ENCODE measurements at places on chromosomes 7 and 10.

- DNase-seq = no peak
Observed at GRCh38 chr10:13268841-13269240, 31.0 kb downstream of the PHYH start.

DNA sequence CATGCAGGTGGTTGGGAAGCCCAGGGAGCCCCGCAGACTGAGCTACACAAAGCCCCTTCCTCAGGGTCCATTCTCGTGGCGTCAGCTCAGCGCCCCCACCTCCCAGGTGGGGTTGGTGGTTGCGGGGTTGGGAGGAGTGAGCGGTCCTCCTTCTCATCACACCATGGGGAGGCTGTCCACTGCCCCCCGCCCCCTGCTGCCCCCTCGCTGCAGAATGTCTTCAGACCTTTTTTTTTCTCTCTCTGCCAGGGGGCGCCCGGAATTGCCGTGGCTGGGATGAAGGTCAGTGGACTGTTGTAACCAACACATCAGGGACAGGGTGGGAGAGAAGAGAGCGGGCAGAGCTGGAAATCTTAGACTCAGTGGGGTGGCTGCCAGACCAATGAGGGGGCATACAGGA is 116.3 kb downstream of the COL13A1 start:
- no peak for DNase-seq

DNA sequence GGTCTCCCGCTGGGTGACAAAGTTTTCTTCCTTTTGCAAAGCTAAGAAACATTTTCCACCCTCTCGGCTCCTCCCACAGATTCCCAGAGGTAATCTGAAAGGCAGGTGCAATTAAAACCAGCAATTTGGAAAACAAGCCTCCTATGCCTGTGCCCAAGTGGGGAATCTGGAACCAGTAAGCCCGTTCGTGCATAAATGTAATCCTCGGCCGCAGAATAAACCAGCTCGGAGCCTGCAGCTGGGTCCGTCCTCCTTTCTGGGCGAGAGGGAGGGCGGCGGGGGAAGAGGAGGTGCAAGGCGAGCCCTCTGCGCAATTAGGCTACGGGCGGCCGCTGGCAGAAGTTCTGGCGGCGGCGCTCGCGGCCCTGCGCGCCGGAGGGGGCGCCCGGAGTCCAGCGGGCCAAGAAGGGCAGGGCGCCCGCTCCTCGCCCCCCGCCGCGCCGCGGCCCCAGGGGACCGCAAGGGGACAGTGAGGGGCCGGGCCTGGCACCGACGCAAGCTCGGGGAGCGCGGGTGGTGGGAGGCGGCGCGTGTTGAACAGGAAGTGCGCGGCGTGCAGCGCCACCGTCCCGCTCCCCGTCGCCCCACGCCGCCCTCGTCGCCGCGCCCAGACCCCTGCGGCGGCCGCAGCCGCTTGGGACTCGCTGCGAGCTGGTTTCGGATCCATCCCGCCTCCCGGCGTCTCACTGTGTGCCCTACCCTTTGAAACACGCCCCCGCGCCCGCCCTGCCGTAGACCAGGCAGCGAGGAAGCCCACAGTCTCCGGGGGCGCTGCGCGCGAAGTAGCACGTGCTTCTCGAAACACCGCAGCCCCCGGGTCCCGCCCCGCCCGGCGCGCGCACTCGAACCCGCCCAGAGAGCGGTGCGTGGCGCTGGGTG is at the start of gene PRKAG2:
Gene PRKAG2, minus strand, starts transcription at position 217 of the 879 bp plus-strand sequence. CDS start 495 bp downstream, outside the sequence.
- DNase-seq = peak; percentile 51

DNA sequence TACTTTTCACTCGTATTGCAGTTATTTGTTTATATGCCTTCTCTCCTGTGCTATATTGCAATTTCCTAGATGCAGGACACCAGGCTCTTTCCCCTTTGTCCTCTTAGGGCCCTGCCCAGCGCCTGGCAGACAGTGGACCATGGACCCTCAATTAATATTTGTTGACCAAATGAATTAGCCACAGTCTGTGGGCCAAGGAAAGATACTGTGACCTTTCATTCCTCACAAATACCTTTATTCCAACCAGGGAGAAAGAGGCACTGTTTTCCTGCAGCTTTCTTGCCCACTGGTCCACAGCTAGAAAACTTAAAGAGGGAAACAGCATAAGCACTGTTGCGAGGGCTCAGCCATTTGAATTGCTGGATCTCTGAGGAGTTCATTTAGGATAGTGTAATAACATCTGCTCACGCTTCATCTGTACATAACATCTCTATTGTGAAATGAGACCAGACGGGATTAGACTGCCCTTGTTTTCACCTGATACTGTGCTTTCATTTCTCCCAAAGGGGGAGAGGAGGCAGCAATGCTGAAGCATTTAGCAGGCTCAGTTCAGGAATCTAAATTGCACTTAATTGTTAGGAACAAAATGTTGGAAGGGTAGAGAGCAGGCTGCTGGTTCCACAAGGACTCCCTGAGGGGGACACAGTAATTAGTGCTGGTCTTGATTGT is 46.7 kb downstream of the TNS3 start:
- DNase-seq = peak; percentile 36

DNA sequence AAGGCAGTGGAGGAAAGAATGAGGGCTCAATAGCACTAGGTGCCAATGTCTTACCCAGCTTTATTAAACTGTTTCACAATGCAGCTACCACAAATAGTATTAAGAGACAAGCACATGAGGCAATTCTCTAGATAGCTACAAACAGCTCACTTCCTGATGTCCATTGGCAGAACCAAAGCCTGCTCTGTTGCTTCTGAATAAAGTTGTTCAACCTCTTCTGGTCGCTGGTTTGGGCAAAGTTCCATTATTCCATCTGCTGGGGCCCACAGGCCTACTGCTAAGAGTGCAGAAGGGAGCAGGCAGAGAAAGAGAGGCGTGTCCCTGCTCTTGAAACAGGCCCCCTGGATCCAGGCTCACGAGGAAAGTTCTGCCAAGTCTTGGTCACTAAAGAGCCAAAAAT is 173.9 kb downstream of the ZNF438 start:
- peak; percentile 59 for DNase-seq

- DNase-seq = no peak
Observed at GRCh38 chr10:77504873-77505257, 132.7 kb downstream of the KCNMA1 start.

GRCh38 chr7:14385074-14385473 is 395.6 kb upstream of the ETV1 start:
- no peak for DNase-seq

- DNase-seq = no peak
Observed at GRCh38 chr10:121956111-121957061, 18.6 kb downstream of the NSMCE4A start.

DNA sequence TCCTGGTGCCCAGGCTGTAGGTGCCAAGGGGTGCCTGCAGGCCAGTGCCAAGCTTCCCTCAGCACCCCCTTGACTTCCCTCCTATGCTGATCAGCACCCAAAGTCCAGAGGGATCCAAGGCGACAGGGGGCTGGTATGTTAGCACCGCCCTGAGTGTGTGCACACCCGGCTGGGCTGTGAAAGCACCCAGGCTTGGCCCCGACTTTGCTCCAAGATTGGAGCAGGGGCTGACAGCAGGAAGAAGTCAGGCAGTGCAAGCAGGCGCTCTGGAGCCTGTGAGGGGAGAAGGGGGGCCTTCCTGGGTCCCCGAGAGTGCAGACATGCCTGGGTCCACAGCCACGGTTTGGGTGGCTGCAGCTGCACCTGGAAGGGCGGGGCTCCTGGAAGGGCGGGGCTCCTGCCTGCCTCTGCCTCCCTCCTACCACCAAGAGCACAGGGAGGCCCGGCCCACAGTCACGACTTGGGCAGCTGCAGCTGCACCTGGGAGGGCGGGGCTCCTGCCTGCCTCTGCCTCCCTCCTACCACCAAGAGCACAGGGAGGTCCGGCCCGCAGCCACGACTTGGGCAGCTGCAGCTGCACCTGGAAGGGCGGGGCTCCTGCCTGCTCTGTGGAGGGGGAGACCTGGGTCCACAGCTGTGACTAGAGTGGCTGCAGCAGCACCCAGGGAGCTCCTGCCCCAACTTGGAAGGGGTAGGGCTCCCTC is 30.2 kb upstream of the ZMYND11 start:
- no peak for DNase-seq

GRCh38 chr7:685540-685939 is 41.0 kb upstream of the DNAAF5 start:
- DNase-seq = no peak

DNA sequence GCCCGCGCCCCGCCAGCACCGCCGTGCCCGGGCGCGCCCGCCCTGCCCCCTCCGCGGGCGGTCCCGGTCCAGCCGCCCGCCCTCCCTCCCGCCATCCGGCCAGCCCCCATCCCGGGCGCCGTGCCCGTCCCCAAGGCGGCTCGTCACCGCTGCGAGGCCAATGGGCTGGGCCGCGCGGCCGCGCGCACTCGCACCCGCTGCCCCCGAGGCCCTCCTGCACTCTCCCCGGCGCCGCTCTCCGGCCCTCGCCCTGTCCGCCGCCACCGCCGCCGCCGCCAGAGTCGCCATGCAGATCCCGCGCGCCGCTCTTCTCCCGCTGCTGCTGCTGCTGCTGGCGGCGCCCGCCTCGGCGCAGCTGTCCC is at the start of gene HTRA1:
Gene HTRA1, plus strand, starts transcription at position 187 of the 362 bp plus-strand sequence. Its CDS starts 100 bp downstream, at position 287.
- peak; percentile 92 for DNase-seq

- peak; percentile 52 for DNase-seq
Observed at GRCh38 chr10:13608246-13608853, 21.6 kb downstream of the PRPF18 start.
